RCC 7860 (cell line): ENCODE measurements at places on chromosomes 16 and 17.

DNA sequence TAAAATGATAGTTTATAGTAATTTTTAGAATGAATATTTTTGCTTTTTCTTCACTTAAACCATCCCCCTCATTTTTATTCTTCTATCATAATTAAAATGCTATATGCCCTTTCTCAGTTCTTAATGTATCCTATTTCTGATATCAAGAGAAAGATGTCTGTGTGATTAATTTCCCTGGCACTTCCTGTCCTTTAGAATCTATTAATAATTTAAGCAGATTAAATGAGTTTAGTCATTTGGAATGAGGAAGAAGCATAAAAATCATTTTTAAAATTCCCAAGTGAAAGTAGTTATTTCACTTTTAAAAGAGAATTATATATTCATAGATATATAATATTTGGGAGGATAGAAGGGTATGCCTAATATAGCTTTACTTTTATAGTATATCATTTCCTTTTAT lies 27.8 kb upstream of the CDR2 start:
- peak; percentile 50 for DNase-seq

GRCh38 chr16:54976651-54977200 lies 46.1 kb downstream of the IRX5 start:
- DNase-seq = no peak

DNA sequence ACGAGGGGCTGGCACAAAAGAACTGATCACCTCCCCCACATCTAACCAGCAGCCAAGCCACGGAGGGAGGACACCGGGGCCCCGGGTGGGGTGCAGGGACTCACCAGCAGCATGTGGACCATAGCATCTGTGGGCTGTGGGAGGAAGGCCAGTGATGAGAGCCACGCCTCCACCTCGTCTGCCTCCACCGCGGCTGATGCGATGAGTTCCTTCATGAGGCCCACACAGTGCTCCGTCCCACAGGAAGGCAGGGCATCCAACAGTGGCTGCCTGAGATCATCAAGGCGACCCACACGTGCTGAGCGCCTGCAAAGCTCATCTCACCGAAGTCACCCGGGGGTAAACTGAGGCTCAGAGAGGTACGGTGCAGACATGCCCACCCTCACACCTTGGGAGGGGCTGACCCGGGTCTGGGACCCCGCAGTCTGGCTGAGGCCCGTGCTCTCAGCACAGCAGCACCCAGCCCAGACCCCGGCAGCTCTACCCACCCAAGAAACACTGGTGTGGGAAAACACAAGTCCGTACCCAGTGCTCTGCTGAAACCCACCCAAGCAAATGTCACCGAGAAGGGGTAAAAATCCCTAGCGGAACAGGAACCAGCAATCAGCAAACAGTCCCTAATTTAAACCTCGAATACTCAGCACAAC lies 85.9 kb downstream of the LITAF start:
- no peak for DNase-seq

- no peak for DNase-seq
These were observed 5.5 kb downstream of the FLOT2 start for GRCh38 chr17:28892024-28892423.

- no peak for DNase-seq
These were observed 60.0 kb downstream of the RGS9 start for GRCh38 chr17:65197201-65197600.

DNA sequence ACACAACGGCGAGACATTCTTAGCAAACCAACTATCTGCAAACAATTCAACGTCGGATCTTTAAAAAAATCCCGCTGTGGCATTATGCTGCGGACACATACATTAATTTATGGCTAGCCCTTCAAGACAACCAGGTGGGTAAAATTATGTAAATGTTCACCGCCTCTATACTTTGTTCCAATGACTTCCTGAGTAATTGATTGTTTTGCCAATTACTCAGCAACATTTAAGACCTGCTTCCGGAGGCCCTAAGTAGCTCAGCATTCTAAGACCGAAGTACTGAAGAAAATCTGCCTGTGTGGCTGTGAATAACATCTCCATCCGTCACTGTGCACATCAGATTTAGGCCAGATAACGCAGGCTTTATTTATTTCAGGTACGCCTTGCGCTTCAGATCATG lies 23.3 kb downstream of the QPRT start:
- no peak for DNase-seq
